ENCODE measurements at places on chromosomes 5 and 9.

- DNase-seq, result no peak
Measured at GRCh38 chr5:175738126-175738525, 80.3 kb downstream of the HRH2 start.

DNA sequence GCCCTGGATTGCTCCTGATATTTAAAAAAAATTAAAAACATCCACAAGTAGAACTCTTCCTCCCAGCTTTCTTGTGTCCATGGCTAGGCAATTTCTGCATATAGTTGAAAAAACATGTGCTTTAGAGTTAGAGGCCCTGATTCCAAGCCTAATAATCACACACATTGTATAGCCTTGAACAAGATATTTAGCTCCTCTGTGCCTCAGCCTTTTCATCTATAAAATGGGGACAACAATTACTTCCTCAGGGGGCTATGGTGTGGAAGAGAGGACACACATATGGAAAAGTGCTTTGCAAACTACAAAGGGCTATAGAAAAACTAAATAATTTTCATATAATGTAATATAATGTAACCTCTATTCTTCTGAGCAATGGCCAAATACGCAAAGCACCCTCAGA is 23.0 kb upstream of the CDK5RAP2 start:
- no peak for DNase-seq

- DNase-seq, result no peak
Measured at GRCh38 chr5:168299372-168299771, 7.9 kb downstream of the WWC1 start.

- no peak for DNase-seq
Measured at GRCh38 chr5:8329773-8330172, 460.8 kb downstream of the MTRR start.

DNA sequence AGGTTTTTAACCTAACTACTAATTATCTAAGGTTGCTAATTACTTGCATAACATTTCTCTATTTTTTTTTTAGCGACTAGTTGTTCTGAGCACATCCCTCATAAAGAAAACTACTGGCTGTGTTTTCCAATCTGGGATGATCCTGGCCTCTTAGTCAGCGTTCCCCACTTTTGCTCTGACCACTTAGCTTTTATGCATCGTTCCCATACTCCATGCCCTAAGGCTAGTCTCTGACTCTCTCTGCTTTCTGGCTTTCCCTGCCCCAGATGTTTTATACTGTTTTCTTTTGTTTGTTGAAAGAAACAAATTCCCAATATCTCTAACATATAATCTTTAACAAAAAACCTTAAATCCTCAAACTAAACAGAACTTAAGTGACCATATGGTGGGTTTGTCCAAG is 217.9 kb downstream of the SPATA31D1 start:
- DNase-seq, result no peak

- no peak for DNase-seq
Measured at GRCh38 chr9:77507212-77507961, 140.7 kb downstream of the GNA14 start.

- DNase-seq, result no peak
Measured at GRCh38 chr5:64509828-64510227, 4.0 kb downstream of the RGS7BP start.

DNA sequence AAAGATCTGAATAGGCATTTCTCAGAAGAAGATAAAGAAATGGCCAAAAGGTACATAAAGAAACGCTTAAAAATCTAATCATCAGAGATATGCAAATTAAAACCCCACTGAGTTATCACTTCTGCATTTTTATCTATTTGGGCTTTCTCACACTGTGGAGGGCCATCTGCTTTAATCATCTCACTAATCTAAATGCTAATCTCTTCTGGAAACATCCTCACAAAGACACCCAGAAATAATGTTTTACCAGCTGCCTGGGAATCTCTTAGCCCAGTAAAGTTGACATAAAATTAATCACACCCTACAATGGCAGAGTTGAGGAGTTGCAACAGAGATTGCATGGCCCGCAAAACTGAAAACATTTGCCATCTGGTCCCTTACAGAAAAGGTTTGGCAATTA is 407.9 kb upstream of the CYLC2 start:
- no peak for DNase-seq

DNA sequence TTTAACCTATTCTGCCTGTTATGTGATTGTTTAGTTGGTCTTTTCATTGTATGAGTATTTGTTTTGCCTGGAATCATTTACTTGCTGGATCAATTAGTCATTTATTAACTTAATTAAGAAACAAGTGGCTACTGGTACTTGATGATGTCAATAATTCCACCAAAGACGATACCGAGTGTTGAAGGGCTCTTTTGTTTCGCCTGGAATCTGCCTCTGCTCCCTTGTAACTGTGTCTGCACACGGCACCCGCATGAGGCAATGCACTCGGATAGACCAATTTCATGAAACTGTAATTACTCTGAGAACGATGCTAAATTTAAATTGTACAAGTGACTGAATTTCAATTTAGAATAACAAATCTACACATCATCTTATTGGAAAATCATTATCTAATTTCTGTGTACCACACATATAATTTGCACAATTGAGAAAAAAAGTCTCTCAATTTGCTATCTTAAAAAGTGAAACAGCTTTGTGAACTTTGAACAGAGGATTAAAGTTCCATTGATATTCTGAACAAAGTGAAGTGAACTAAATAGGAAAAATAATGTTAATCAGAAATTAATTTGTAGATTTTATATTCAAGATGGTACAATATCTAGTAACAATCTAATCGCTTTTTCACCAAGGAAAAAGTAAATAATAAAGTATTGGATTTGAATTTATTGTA is 143.2 kb downstream of the CTNND2 start:
- no peak for DNase-seq

GRCh38 chr5:61245486-61245885 is 83.2 kb upstream of the SMIM15 start:
- peak; percentile 78 for DNase-seq

DNA sequence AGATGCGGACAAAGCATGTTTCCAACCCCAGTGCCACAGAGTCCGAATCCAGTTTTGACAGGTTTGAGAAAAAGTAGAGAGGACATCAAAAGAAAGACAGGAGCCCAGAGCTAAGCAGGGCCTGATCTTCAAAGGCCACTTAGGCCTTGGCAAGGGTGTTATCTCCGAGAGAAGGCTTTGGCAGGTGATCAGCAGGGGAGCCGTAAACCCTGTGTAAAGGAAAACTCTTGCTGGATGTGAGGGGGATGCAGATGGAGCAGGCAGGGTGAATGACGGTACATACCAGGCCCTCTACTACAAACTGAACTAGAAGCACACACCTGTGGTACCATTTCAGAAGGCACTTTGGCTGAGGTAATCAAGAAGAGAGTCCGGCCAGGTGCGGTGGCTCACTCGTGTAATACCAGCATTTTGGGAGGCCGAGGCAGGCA is 1.4 kb upstream of the HNRNPH1 start:
- no peak for DNase-seq

GRCh38 chr5:62386824-62387223 is 16.9 kb downstream of the DIMT1 start:
- no peak for DNase-seq

DNA sequence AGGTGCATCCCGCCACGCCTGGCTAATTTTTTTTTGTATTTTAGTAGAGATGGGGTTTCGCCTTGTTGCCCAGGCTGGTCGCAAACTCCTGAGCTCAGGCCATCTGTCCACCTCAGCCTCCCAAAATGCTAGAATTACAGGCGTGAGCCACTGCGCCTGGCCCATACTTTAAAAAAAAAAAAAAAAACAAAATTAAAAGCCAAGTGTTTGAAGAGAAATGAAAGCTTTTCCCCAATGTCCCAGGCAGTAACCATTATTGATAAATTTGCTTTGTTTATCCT is 9.5 kb downstream of the PRRC2B start:
- DNase-seq, result no peak

- DNase-seq, result peak; percentile 18
Measured at GRCh38 chr5:84393969-84394368, 9.3 kb upstream of the EDIL3 start.

GRCh38 chr5:125160787-125161502 is 414.5 kb upstream of the ZNF608 start:
- DNase-seq, result no peak

GRCh38 chr5:169390265-169390664 is 89.3 kb upstream of the SLIT3 start:
- DNase-seq, result no peak

GRCh38 chr9:93231716-93232115 is 47.8 kb downstream of the WNK2 start:
- no peak for DNase-seq

DNA sequence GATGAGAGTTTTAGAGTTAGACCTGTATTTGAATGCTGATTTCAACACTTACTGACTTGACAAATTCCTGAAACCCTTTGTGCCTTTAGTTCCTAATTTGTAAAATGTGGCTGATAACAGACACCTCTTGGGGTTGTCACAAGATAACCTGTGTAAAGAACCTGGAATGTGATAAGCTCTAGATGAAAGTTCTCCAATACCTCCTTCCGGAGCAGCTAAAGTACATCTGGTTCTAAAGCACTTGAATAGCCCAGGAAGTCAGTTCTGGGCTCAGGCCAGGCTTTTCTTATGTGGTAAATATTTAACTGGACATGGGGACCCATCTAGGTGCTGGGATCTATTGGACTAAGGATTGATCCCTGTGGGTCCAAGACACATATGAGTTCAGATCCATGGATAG is 310.8 kb upstream of the ADAMTSL1 start:
- no peak for DNase-seq

GRCh38 chr5:34657274-34657921 is 1.3 kb downstream of the RAI14 start:
- no peak for DNase-seq

DNA sequence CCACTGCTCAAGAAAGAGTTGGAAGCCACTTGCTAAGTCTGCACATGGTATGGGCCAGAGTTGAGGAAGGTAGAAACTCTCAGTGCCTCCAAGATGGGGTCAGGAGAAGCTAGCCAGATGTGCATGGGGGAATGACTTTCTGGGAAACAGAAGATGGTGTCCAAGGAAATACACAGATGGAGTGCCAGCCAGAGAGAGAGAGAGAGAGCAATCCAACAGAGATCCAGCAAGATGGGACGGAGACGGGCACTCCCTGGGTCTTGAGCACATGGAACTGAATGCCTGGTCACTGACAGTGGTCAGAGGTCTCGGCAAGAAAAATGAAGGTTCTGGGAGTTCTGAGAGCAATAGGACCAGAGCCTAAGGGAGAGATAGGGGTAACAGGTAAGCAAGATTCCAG is 82.1 kb downstream of the SH3TC2 start:
- no peak for DNase-seq

DNA sequence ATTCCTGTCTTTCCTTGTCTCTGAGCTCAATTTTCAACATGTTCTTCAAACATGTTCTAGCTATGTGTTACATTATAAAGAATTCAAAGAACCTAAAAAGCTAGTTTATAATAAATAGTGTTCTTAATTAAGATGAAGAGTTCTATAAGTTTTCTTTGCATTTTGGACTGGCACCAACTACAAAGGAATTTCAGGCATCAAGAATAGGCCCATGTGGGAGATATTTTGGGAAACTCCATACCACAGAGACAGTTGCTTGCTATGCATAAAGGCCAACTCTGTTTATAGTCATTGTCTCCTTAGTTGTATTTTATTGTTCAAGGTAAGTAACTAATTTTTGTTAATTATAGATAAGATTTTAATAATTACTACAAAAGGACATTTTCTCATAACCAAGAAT is 4.5 kb downstream of the SLF1 start:
- DNase-seq, result no peak

DNA sequence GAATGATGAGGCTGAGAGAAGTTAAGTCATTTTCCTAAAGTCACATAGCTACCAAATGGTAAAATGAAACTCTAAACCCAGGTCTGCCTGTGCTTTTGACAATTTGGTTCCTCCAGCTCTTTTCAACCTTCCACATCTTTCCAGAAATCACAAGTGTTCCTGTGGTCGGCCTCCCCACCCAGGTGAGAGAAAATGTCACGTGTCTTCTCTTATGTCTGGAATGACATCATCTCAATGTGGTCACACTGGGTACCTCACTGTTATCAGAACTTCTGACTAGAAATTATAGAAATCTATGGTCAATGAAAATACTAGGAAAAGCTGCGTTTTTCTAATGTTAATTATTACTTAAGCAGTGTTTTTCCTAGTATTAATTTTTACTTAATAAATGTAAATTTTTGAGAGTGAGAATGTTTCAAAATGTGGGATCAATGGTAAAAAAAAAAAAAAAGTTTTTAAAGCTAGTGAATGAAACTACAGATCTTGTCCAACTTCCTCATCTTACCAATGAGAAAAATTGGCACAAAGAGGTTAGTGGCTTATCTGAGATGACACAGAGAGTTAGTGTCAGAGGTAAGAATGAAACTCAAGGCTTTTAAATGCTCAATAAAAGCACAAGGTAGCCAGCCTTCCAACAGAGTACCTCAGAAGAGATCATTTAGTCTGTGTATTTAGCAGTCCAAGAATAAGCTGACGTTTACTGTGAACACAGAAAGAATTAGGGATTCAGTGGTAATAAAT is 228.7 kb upstream of the NR4A3 start:
- peak; percentile 8 for DNase-seq

DNA sequence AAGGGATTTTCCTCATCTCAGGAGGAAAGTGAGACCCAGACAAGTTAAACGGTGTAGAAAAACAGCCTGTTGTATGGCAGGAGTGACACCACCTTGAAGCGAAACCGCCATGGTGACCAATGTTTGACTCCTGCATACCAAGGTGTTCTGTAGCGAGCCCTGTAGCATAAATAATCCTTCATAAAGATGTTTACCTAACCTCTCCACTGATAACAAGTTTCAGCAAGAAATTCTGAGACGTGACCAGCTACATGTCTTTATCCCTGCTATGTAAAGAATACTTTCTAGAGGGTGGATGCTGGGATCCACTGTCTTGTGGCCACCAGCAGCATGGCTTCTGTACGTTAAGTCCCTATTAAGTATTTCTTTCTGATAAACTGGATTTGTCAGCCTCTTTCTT is 148.1 kb downstream of the MPDZ start:
- DNase-seq, result no peak

DNA sequence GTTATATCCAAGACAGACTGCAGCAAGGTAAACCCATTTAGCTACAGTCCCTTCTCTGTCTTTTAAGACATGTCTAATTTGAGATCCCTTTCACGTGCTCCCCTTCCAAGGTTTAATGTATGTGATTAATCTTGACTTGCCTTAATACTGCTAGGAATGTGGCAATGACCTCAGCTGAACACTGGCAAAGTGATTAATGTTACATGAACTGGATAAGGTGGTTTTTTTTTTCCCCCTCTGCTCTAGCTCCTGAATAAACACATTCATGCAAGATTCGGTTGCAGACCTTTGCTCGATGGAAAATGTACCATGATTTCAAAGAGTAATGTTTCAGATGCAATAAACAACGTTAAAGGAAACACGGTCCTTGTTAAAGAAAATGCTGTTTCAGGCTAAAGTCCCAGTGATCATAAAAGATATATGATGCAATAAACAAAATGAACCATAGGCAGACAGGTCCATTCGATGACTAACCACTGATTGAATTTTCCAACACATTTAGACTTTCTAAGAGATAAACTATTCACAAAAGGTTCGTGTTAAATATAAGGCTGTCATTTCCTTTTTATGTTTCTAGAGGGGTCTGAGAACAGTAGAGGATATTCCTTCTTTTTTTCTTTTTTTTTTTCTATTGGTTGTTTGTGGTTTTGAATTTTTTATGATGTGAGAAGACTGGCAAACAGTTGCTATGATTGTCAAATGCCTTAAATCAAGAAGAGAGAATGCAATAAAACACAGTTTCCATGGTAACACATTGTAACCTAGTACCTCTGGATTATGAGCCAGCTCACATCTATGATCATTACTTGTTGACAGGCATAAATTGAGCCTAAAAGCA is 44.7 kb upstream of the ZNF608 start:
- DNase-seq, result no peak

- DNase-seq, result peak; percentile 42
Measured at GRCh38 chr5:31232273-31232888, 38.9 kb downstream of the CDH6 start.

GRCh38 chr5:173496129-173496882 is 120.1 kb downstream of the BOD1 start:
- DNase-seq, result no peak

Measured in RPMI8226 (cell line).